Tibial nerve (tissue), 4 donors: ENCODE measurements at places on chromosomes 1 and 21.

DNA sequence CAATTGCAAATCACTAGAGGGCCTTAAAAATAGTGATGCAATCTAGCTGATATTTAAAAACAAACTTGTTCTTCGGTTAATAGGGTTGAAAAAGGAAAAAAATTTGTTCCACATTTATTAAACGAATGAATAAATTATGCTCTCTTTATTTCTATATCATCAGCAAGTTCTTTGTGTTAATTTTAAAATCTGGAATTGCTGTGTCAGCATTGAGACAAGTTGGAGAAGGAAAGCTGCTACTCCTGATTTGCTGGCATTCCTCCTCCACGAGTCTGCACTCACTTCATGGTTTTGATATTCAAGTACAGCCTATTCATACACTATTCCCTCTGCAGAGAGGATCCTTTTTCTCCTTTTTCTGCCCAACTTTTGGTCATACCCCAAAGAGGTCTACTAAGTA, 117.6 kb downstream of the MRPL39 start:
- no peak for DNase-seq

- DNase-seq: no peak
Observed at GRCh38 chr21:37149411-37149810, 76.4 kb downstream of the TTC3 start.

GRCh38 chr1:169138866-169139670, 32.6 kb downstream of the ATP1B1 start:
- no peak for DNase-seq

DNA sequence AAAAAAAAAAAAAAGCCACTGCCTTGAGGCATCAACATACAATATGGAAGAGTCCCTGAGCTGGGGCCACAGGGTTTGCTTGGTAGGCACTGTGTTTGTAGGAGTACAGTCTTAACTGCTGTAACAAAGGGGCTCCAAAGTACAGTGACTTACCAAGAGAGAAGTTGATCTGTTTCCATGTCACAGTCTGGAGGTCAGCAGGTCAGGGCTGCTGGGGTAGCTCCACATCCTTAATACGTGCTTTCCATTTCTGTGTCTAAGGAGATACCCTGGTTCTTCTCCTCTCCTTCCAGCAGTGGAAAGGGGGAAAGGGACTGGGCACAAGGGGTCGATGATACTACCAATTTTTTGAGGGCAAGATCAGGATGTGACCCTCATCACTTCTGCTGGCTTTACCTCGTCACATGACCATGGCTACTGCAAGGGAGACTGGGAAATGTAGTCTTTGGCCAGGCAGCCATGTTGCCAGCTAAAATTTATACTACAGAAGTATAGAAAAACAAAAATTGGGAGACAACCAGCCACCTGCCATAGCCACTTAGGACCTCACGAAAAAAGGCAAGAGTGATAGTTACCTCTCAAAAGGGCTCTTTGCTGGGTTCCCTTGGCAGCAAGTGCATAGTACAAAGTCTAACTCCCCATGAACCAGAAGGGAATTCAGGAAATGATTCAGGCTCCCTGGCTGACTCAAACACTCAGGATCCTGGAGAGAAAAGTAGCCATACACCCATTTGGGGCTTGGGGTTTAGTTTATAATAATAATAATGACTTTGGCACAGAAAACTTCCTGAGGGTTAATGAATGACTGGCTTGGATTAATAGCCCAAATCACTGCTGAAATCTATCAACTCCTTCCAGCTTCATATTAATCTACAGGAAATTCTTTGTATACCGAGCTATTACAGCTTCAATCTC, 52.7 kb upstream of the ATP5PO start:
- DNase-seq: no peak

DNA sequence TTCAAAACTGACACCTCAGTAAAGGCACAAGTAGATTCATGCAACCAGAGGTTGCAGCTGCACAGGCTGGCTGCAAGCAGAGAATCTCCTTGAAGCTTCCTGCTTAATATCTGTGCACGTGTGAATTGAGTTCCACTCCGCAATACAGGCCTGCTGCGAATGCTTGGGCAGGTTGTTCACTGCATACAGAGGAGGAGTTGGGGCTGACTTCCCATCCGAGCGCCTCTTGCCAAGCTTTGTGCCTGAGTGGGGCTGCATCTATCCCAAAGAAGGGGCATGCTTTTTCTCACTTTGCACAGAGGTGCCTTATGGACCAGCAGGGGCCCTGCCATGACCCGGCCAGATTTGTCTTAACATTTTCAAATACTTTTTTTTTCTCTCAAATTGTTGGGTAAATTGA, 17.9 kb upstream of the PADI1 start:
- DNase-seq: no peak

- DNase-seq: no peak
Observed at GRCh38 chr1:19725606-19726005, 60.9 kb downstream of the HTR6 start.

DNA sequence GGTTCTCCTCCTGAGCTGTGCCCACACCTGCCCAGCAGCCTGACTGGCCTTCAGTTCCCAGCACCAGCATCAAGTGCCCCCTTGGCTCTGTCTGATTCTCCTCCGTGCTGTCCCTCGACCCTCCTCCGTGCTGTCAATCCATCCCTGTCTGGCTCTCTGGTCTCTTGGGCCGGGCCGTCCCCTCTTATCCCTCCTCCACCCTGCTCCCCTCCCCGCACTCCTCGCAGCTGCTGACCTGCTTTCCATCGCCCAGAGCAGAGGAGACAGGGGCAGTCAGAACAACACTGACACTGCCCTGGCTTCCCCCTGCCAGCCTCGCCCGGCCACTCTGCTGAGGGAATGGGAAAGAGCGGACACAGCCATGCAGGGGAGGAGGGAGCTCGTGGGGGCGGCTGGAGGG, 267.4 kb downstream of the CAMTA1 start:
- DNase-seq: no peak

- no peak for DNase-seq
Observed at GRCh38 chr1:232238009-232238408, 391.9 kb downstream of the SIPA1L2 start.

- no peak for DNase-seq
Observed at GRCh38 chr1:175877939-175878737, 134.7 kb upstream of the TNR start.

DNA sequence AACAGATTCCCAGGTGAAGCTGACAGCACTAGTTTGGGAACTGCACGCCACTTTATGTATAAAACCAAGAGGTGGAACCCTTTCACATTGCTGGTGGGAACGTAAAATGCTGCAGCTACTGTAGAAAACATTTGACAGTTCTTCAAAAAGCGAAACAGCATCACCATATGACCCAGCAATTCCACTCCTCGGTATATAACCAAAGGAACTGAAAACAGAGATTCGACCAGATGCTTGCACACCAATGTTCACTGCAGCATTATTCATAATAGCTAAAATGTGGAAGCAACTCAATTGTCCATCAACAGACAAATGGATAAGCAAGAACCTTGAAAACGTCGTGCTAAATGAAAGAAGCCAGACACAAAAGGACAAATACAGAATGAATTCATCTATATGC, 17.5 kb downstream of the RSPH1 start:
- DNase-seq: no peak

GRCh38 chr1:248842781-248843331, 4.8 kb downstream of the ZNF672 start:
- no peak for DNase-seq

- no peak for DNase-seq
Observed at GRCh38 chr1:87140831-87141540, 187.7 kb upstream of the LMO4 start.

- DNase-seq: no peak
Observed at GRCh38 chr1:161954050-161954449, 69.6 kb downstream of the OLFML2B start.

DNA sequence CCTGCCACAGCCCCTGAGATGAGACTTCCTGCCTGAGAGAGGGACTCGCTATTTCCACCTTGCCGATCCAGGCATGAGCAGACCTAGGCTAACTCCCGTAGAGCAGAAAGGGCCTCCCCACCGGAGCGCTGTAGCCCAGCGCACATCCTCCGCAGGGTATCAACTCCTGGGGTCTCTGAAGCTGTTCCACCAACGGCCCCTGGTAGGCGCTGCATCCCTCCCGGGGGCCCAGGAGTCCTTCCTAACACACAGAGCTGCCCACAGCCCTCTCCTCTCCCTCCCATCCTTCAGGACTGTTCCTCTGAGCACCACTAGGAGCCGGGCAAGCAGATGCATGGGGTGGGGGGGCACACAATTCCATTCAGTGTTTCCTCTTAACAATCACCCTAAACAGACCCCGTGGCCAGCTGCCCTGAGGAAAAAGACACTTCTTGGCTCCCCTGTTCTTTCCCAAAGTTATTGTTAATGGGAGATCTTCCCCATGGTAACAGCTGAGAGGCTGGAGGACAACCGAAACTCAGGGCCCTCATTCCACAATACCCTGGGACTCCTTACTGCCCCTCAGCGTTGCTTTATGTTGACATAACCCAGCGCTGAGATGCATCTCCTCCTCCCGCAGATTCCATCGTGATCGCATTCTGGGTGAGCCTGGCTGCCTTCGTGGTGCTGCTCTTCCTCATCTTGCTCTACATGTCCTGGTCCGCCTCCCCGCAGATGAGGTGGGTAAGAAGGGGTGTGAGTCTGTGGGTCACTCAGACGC, 7.5 kb downstream of the MRAP start:
- no peak for DNase-seq

DNA sequence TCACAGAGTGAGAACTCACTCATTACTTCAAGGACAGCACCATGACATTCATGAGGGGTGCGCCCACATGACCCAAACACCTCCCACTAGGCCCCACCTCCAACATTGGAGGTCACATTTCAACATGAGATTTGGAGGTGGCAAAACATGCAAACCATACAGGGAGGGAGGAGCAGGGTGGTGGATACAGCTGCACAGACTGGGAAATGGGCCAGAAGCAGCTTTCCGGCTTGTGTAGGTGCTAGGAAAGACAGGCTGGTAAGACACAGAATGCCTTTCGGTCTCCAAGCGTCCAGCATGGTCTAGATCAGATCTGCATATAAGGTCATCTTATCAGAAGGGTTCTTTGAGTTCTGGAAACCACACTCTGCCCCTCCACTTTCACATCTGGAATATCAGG, 35.1 kb upstream of the TINAGL1 start:
- no peak for DNase-seq

DNA sequence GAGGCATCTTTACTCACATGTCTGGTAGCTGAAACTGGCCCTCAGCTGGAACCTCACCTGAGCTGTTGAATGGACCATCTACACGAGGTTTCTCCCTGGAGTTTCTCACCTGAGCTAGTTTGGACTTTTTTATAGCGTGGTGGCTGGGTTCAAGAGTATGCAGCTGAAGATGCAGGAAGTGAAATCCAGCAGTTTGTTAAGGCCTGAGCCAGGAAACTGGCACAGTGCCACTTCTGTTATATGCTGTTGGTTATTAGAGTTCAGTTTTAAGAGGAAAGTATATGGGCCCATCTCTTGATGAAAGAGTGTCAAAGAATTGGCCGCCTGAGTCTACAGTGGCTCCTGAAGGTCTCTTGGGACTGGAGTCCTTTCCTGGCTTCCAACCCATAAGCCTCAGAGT, 35.6 kb downstream of the STUM start:
- no peak for DNase-seq

GRCh38 chr1:161706482-161707347, at the start of gene FCRLA:
FCRLA (plus strand) TSS chr1:161707229; CDS start chr1:161707265, 36 bp downstream.
- no peak for DNase-seq
